ENCODE measurements at places on chromosomes 3 and 15.

- DNase-seq: peak; percentile 85
These were observed 195.1 kb downstream of the DTWD1 start for GRCh38 chr15:49815950-49816349.

DNA sequence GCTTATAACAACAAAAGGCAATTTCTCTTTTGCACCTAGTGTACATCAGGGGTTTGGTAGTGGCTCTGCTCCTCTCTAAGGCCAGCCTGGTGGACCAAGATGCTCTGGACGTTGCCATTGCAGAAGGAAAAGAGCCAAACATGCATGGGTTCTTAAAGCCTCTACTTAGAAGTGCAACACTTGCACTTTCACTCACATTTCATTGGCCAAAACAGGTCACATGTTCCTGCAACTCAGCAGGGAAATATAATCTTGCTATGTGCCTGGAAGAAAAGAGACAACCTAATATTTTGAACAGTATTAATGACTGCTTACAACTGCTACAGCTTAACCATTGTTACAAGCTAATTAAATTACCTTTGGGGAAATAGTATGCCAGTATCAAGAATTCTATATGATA, 182.9 kb downstream of the IL5RA start:
- DNase-seq: no peak

GRCh38 chr15:78274994-78275393, 10.6 kb downstream of the DNAJA4 start:
- no peak for DNase-seq

- DNase-seq: peak; percentile 63
These were observed 78.1 kb upstream of the LMOD3 start for GRCh38 chr3:69200384-69201068.

DNA sequence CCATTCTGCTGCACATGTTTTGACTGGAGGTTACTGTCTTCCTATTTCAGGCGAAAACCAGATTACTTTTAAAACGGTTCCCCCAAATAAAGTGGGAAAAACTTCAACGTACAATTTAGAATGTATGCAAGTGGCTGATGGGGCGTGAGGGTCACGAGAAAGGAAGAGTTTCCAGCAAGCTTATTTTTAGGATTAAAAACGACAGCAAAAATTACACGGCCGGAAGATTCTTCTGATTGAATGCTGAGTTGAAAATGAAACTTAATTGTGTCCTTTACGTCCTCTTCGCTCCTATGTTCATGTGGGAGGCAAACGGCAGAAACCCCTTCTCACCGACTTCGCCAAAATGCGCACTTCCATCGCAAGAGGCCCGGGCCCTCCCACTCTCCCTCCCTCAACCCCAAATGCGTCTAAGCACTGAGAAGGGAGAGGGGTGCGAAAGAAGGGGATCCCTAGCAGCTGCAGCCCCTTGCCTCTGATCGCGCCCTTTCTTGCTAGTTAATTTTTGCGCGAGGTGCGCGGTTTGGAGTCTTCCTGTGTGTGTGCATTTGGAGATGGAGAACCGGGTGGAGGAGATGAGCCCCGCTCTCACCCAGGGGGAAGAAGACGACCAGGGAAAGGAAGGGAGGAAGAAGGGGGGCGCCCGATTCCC, 656 bp downstream of the CD47 start:
- peak; percentile 70 for DNase-seq

DNA sequence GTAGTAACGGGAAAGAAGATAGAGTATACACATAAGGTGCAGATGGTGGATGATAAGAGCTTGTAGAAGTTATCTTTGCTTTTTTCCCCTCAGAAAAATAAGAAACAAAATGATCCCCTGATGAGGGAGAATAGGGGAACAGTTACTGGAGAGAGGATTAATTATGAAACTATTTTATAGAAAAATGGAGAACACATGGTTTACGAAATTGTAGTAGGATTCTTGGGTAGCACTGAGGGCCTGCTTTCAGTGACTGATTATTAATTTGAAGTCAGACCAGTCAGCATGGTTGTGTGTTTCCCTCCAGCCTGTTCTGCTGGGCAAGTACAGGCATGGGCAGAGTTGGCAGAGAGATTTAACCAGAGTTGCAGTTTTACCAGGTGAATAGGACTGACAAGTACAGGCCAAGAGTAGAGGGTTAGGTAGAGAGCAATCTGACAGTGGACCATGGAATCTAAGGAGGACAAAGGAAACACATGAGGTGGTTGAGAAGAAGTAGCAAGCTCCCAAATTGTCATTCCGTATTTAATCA, 5.9 kb downstream of the SLC49A4 start:
- DNase-seq: peak; percentile 23

GRCh38 chr3:129422897-129423296, 5.5 kb downstream of the EFCAB12 start:
- no peak for DNase-seq

DNA sequence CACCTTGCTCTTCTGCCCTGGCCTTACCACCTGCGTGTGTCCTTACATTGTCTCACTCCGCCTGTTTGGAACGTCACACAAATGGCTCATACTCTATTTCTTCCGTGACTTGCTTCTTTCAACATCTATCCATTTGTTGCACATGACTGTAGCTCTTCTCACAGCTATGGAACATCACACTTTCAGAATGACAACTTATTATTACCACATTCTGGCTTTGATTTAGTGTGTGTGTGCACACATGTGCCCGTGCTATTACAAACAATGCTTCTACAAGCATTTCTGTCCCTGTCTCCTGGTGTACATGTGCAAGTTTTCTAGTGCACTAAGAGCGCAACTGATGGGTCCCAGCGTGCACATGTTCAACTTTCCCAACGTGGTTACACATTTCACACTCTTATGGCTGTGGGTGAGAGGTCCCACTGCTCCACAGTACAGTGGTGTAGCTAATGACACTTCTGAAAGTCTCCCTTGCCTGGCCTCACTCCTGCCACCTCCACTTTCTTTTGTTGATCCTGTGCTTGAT, 37.8 kb downstream of the PTH1R start:
- no peak for DNase-seq

DNA sequence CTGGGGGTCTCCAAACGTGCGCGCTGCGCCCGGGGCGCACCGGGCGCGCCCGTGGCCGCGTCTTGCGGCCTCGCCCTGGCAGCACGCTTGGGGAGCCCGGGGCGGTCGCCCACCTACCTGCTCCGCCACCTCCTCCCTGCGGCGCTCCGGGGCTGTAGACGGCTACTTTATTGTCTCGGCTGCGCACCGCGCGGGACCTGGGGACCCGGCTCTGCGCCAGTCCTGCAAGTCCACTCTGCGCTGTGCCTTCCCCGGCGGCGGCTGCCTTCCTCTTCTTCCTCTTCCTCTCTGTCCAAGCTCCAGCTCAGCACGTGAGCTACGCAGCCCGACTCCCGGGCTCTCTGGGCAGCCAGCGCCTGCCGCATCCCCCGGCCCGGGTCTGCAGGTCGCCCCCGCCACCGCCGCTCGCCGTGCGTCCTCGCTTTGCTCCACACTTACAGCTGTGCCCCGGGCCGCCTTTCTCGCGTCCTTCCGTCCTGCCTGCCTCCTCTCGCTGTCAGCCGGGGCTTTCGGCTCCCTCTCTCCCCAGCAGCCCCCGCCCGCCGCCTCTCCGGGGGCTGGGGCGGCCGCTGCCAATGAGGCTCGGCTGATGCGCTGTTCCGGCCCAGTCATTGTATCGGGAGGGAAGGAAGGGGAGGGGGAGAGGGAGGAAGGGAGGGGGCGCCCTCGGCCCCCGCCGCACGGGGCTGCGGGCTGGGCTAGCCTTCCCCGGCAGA, 156.4 kb upstream of the FRMD4B start:
- peak; percentile 63 for DNase-seq

- DNase-seq: no peak
These were observed 107.2 kb upstream of the RASGRP1 start for GRCh38 chr15:38671675-38672254.

DNA sequence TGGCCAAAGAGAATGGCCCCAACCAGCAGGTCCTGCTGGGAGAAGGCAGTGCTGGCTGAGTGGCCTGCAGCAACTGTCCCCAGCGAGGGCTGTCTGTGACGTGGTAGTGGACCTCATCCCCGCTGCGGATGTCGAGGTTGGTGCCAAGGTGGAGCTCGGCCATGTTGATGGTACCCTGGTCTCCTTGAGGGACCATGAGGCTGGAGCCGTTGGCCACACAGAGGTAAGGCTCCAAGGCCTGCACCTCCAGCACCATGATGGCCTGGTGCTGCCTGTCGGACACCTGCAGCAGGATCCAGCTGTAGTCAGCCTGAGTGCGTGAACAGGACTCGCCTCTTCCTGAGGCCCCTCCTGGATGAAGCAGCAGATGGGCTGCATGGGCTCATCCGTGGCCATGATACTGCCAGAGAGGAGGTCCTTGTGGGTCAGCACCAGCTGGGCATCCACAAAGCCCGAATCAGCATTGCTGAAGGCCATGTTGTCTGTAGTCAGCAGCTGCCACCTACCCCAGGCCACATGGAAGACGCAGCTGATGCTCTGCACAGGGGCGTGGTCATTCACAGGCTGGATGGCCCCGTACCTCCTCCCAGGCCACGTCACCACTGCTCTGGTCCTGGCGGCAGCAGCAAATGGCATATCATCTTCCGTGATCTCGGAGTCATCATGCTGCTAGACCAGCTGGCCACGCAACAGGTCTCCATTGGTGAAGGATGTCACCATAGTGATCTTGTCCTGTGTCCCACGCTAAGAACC, 167.5 kb downstream of the GOLGA6L4 start:
- DNase-seq: no peak

DNA sequence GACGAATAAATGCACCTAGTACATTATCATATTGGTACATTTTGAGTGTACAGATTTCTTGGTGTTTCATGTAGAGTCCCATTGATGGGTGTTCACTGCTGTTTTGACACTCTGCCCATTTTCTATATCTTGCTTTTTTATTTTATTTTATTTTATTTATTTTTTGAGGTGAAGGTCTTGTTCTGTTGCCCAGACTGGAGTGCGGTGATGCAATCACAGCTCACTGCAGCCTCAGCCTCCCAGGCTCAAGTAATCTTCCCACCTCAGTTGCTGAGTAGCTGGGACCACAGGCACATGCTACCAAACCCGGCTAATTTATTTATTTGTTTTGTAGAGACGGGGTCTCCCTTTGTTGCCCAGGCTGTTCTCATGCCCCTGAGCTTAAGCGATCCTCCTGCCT, 44.2 kb downstream of the DNAJC13 start:
- no peak for DNase-seq

GRCh38 chr15:96052154-96052553, 278.3 kb upstream of the NR2F2 start:
- DNase-seq: no peak

GRCh38 chr15:98537516-98538060, 110.8 kb upstream of the IGF1R start:
- DNase-seq: no peak

- no peak for DNase-seq
These were observed at the start of gene CASR for GRCh38 chr3:122183521-122183892. Gene CASR, plus strand, starts transcription at chr3:122183668. Its CDS starts 70,522 bp downstream, at chr3:122254190.

GRCh38 chr3:195999896-196000295, 82.0 kb downstream of the TFRC start:
- DNase-seq: no peak

DNA sequence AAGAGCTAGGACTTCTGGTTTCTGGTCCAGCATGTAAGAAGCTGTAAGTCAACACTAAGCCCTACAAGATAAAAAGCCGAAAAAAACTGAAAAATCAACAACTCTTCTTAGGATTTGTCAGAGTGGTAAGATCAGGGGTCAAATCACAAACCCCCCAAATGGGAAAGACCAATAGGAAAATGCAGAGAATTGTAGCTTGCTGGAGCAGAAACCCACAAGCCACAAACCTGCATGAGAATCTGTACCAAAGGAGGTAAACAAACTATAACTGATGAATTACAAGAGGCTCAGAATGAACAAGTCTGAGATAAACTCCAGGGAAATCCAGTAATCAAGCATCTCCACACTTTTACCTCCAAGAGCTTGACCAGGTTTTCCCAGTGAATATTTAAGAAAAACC, 36.0 kb downstream of the RFX7 start:
- DNase-seq: no peak

GRCh38 chr3:141682921-141683320, 55.2 kb upstream of the RNF7 start:
- no peak for DNase-seq

DNA sequence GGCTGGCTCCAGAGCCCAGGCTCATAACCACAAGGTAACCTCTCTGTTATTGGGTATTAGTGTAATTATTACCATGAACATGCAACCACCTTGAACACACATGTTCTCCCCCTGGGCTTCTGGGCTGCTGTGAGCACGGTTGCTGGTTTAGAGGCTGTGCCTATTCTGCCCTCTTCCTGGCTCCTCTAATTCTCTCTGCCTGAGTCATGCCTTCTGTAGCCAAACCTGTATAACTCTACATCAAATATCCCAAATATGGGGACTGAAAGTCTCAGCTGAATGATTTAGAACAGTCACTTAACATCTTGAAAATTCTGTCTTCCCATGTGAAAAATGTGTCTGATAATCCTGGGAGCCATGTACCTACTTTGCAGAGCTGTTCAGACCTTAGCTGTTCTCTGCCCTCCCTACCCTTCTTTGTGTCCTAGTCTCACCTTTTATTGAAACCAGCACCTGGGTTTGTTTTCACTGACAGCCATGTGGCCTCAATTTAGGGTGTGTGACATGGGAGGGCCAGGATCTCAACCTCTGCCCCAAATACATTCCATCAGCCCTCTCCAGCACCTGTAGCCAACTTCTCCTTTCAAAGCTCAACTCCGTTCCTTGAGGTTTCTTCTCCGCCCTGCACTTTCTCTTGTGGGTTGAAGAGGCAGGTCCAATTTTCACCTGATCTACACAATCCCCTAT, 60.7 kb downstream of the PDZRN3 start:
- no peak for DNase-seq

- DNase-seq: no peak
These were observed 278.1 kb downstream of the THSD4 start for GRCh38 chr15:71393383-71393782.

DNA sequence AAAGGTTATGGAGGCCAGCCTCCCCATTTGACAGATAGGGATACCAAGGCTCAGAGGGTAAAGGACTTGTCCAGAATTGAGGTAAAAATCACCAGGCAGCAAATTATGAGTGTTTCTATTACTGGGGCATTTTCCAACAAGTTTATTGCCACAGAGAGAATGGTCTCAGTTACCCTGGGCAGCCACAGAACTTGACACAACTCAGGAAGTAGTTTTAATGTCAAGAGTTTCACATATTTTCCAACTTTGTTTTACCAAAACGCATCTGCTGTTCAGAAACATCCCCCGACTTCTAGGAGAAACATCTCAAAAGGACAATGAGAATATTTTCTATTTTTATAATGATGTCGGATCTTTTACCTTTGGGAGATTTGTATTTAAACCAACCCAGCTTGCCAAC, 107.5 kb upstream of the MRPS22 start:
- DNase-seq: no peak

DNA sequence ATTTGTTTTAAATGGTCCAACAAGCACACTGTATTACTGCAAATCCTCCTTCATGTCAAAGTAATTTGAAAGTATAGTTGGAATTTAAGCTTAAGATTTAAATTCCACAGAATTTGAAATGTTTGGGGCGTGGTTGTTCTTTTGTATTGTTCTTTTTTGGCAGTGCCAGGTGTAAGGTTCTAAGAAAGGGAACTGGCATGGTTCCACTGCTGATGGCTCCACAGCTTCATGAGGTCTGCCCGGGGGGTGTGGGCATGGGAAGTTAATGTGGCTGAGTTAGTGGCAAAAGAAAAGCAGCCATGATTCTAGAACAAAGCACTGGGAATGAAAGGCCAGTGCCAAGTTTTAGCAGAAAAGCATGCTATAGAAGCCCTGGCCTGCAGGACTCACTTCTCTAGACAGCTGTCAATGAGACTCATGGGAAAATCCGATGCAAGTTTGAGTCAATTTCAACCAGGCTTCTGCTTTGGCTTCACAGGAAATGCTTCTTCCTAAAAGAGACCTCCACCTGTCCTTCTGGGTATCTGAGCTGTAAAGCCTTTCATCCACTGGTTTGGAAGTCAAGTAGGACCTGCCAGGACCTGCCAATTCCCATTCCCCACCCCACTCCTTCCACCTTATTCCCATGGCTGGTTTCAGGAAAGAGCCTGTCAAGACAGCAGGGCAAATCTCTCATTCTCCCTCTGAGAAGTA, 18.9 kb downstream of the CDCP1 start:
- no peak for DNase-seq
